ENCODE measurements at places on chromosomes 11 and 22.

DNA sequence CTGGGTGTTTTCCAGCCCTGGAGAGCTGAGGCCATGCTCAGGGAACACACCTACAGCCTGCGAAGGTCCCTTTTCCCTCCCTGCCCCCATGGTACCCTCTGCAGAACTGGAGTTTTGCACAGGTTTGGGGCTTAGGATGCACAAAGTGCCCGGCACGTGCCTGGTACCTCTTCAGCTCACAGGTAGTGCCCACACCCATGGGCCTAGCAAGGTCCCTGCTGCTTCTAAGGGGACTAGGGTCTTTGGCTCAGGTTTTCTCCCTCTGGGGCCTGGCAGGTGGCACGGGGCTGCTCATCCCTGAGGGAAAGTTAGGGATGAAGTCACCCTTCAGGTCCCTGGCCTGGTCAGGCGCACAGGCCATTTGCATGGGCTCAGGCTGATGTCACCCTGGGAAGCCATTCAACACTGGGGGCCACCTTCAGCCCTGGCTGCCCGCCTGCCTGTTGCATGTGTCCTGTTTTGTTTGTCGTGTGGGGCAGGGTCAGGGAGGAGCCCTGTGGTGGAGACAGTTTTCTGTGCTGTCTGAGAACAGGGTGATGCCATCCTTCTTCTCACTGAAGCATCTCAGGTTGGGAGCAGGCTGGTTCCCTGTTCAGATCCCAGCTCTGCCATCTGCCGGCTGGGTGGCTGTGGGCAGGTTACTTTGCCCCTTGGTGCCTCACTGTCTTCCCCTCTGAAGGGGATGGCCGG lies 68.3 kb upstream of the CRYBB3 start:
- DNase-seq = no peak

DNA sequence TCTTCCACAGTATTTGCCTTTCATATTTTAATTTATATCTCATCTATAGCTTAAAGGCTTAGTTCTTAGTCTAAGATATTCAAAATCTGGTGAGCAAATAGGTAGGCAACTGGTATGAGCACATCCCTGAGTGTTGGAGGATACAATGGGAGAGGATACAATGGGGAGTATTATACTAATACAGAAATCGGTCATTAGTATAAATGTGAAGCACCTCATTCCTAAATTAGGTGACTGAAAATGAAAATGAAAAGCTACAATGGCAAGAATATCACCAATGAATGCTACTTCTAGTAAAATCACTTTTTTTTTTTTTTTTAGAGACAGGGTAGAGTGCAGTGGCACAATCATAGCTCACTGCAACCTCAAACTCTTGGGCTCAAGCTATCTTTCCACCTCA lies 21.0 kb downstream of the ENTHD1 start:
- no peak for DNase-seq

- no peak for DNase-seq
Measured at GRCh38 chr22:27809226-27809603, 7.7 kb upstream of the MN1 start.

DNA sequence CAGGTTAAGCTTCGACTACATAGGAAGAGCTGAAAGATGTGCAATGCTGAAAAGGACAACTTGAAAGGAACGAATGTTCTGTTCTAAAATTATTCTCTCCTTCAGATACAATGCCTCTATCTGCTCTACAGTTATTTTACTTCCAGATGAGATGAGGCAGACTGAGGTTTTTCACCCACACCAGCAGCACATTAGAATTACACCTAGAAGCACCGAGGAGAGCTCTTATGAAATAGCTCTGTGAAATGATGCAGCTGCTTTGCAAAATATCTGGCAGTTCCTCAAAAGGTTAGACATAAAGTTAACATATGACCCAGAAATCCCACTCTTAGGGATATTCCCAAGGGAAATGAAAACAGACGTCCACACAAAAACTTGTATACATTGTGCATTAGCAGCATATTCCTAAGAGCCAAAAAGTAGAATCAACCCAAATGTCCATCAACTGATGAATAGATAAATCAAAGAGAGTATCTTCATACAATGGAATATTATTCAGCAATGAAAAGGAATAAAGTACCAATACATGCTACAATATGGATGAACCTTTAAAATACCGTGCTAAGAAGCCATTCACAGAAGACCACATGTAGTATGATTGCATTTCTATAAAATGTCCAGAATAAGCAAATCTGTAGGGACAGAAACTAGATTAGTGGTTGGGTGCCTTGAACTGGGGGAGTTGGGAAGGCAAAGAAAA lies 34.5 kb downstream of the WT1 start:
- DNase-seq = no peak

DNA sequence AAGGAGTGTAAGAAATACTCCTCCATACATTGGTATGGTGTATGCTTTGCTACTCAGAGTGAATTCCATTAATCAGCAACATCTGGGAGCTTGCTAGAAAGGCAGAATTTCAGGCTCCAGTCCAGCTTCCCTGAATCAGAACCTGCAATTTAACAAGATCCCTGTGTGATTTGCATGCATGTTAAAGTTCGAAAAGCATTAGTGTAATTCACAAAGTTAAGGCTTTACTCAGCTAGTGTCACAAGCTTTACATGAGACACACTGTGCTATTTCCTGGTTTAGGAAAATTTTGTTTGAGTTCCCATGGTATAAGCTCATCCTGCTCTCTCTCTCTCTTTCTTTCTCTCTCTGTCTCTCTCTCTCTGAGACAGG lies 37.0 kb upstream of the HEPHL1 start:
- no peak for DNase-seq

- no peak for DNase-seq
Measured at GRCh38 chr11:118908901-118909618, 16.7 kb downstream of the BCL9L start.

GRCh38 chr11:16312233-16312765 lies 44.0 kb downstream of the SOX6 start:
- no peak for DNase-seq

GRCh38 chr11:46387919-46388618 lies 3.5 kb downstream of the CHRM4 start:
- no peak for DNase-seq

DNA sequence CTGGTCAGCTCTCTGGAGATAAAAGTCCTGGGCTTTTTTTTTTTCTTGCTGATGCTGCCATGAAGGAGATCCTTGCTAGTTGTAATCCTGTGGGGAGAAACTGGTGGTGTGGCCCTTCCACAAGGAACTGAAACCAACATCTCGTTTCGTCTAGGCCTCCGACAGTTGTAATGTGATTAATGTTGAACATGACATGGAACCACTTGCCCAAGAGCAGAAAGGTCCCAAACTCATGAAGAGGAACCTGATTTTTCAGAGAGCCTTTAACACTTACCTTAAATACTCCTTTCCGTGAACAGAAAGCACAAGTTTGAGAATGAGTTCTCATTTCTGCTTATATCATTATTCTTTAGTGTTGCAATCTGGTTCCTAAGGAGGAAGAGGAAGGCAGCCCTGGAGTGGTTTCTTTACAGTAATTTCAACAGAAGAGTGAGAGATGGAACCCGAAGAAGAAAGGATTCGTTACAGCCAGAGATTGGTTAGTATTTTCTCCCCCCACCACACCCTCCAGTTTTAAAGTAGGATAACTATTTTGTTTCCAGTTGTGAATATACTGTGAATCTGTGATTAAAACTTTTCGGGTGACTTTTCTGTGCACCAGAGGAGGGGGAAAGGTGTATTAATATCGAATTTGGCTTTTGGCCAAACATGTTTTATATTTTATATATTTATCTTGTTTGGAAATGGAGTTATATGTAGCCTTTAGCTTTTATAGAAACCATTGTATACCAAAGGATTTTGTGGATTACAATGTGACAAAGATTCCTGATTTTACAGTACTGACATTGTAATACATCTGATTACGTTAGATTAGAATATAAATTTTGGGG lies 2.0 kb downstream of the KDM2A start:
- DNase-seq = no peak

GRCh38 chr11:9688716-9689511 lies 25.0 kb downstream of the SWAP70 start:
- DNase-seq = no peak

DNA sequence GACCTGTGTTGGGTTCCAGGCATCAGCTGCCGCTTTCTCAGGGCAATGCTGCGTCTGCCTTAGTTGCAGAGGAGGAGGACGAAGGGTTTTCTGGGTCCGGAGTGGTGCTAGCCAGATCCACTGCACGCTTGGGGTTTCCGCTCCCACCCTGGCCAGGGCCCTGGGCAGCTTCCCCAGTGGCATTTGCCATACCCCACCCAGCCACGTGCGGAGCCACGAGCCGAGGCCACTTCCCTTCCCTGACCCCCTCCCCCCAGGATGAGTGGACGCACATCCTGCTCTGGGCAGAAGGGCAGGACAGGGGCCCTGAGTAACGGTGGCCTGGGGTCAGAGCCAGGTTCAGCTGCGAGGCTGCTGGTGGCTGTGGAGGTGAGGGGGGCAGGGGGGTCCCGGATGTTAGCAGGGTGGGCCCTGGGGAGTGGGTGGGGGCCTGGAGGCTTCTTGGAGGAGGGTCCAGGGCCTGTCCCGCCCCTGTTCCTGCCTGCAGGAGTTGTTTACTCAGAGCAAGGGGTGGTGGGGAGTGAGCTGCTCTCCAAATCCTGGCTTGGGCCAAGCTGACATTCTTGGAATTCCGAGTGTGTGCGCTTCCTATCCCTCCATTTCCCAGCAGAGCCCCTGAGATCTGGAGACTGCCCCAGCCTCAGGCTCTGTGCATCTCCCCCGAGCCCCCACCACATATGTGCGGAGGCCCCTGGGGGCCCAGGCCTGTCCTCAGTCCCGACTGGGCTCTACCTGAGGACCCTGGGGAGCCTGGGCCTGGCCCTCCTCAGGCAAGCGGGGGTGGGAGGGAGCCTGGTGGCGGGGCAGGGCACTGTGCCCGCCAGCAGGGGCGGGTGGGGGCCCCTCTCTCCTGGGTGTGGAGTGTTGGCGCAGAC lies 1.4 kb downstream of the TSPAN4 start:
- DNase-seq = no peak

DNA sequence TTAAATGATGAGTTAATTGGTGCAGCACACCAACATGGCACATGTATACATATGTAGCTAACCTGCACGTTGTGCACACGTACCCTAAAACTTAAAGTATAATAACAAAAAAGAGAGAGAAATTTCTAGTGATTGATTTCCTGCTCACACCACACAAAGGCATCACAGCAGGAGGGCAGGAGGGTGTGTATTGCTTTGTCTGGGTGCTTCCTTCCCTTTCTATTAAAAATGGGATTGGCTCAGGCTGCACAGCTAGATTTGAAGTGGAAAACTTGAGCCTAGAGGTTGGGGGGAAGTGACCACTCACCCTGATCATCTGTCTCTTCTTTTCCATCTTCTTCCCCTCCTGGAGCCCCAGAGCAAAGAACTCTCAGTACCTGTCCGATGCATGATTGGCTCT lies 944 bp upstream of the SCGB1D2 start:
- DNase-seq = no peak

DNA sequence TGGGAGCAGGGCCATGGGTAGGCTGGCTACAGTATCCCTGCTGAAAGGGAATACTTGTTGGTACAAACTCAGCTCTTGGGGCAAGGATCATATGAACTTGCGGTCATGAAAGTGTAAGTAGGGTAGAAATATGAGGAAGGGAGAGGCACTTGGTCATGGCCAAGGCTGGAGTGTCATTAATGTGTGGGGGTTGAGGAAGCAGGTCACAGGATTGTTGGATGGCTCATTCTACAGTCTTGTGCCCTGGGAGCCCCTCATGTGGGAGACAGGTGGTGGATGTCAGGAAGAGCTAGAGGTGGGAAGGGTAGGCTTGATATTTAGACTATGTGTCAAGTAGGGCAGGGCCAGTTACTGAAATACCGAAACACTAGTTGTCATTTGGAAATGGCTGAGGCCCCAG lies 95.5 kb downstream of the RRM1 start:
- no peak for DNase-seq

DNA sequence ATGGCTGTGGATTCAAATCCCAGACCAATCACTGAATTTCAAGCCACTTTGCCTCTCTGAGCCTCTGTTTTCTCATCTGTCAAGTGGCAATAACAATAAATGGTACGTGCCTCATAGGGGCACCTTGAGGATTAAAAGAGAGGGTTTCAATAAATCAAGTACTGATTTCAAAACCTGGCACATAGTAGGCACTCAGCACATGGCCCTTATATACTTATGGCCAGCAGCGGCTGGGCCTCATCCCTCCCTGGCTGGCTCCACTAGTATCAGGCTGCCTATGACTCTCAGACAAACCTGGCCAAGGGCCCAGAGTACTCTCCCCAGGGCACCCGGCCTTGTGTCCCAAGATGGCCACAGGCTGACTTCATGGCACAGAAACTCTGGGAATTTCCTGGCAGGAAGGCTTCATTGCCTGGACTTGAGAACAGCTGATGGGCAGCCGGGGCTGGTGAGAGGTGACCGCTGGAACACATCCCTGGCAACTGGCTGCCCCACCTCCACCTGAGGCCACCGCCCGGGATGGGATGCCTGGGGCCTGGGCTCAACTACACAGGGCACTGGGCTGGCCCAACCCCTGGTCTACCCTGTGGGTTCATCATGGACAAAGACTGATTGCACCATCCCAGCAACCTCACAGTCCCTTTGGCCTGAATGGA lies 3.4 kb downstream of the FADS3 start:
- DNase-seq = no peak

DNA sequence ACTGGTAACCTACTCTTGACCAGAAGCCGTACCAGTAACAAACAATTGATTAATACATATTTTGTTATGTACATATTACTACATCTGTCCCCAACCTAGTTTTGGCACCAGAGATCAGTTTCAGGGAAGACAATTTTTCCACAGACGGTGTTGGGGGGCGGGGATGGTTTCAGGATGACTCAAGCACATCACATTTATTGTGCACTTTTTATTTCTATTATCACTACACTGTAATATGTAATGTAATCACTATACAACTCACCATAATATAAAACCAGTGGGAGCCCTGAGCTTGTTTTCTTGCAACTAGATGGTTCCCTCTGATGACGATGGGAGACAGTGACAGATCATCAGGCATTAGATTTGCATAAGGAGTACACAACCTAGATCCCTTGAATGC lies 15.5 kb downstream of the DGCR8 start:
- DNase-seq = no peak

DNA sequence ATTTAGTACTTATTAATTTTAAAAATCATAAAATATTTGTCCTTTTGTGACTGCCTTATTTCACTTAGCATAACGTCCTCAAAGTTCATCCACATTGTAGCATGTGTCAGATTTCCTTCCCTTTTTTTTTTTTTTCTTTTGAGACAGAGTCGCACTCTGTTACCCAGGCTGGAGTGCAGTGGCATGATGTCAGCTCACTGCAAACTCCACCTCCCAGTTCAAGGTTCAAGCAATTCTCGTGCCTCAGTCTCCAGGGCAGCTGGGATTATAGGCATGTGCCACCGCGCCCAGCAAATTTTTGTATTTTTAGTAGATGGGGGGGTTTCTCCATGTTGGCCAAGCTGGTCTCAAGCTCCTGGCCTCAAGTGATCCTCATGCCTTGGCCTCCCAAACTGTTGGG lies 10.6 kb downstream of the RAB6A start:
- no peak for DNase-seq
